Activated CD4-positive, alpha-beta T cell treated with anti-CD3 and anti-CD28 coated beads, Interleukin-10, Interleukin-2, amounts not matched to agents 100 ng/mL and 50 ng/mL, durations not matched to agents 16 hours and 8 hours (primary cell): ENCODE measurements at places on chromosomes 6 and 20.
A peak's percentile ranks its signal among the peaks of the same experiment; 100 is the strongest.

DNA sequence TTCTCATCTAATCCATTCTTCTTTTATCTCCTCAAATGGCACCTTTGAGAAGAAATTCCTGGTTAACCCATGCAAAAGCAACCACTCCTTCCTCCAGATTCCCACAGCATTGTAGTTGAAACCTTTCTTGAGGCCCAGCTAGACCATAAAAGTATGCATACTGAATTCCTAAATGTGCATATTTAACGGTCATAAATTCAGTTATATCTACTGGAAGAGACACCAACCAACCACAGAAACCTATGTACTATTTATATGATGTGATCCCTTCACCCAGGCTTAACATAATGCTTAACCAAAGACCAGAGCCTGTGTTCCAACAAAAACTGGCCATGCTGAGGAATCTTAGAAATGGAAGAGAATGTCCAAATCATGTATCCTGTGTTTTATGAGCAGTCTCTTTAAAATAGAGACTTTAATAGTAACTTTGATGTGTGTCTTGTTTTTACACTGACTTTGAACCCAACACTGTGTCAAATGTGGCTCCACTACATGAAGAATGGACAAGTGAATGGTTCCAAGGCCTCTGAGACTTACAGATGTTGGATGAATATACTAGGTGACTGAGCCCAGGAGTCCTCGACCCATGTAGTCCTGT is 11.4 kb upstream of the TAF8 start:
- DNase-seq = no peak

GRCh38 chr6:130923350-130923749 is 96.1 kb downstream of the SMLR1 start:
- no peak for DNase-seq

DNA sequence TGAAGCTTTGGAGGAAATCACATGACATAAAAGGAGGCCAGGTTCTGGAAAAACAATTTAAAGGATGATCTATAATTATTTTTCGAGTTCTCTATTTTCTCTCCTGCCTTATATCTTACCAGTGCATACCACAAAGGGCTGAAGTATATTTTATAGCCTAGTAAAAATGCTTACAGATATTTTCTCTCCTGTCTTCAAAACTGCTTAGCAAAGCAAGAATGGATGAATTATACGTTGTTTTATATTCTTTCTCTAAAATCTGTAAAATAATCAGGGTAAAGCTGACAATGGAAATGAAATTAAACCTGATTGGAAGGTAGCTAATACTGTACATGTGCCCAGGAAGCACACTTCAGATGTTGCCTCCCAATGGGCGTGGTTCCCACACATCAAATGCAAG is 123.7 kb downstream of the F13A1 start:
- DNase-seq = no peak

DNA sequence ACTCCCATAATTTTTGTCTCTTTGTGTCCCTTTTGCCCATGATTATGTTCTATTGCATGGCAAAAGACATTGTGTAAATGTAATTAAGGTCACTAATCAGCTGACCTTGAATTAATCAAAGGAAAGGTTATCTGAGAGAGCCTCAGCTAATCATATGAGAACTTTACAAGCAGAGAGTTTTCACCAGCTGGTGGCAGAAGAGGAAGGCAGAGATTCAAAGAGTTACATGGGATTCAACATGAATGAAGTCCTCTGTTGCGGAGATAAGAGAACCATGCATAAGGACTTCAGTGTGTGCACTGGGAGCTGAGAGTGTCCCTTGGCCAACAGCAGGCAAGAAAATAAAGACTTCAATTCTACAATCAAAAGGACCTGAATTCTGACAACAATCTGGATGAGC is 494.1 kb upstream of the ARID1B start:
- no peak for DNase-seq

- DNase-seq = no peak
Observed at GRCh38 chr6:25943887-25944286, 13.4 kb upstream of the SLC17A2 start.

DNA sequence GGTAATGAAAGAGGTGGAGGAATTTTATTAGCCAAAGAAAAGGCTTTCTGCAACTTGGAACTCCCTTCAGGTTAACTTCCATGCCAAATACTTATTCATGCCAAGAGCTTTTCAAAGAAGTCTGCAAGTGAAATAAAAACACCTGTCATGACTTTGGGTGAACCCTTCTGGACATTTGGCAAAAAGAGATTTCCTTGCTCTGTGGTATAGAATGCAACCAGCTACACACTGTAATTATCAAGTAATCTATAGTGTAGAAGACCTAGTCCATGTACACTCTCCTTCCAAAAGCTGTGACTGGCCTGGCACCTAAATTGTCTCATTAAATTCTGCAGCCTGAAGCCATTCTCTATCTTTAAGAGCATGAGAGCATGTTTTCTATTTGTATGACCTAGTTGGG is 232.3 kb downstream of the COL12A1 start:
- DNase-seq = no peak

DNA sequence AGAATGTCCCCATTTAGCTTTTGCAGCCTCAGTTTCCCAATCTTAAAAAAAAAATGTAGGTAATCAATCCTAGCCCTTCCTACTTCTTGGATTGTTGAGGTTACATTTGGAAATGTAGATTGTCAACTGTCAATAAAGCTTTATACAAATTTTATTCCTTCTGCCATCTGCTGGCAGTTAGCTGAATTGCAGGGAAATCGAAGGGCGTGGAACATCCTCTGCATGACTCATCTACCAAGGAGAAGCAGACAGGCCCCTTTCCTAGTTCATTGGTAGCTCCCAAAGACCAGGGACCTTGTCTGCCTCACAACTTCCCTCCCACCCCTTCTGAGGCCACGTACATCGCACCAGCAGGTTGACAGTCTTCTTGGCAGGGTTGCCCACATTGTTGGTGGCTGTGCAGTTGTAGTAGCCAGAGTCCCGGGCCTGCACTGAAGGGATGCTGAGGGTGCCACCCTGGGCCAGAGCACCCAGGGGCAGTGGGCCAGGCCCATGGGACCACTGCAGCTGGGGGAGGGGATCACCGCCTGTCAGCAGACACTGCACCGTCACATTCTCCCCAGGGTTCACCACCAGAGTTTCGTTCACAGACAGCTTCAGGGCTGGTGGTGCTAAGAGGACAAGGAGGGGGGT is 43.6 kb downstream of the MDGA1 start:
- DNase-seq = peak; percentile 67

GRCh38 chr20:19937651-19938420 is 79.3 kb upstream of the NAA20 start:
- DNase-seq = peak; percentile 89

GRCh38 chr6:69719602-69720193 is 77.1 kb downstream of the LMBRD1 start:
- peak; percentile 4 for DNase-seq

- DNase-seq = no peak
Observed at GRCh38 chr6:87341899-87342298, 2.7 kb upstream of the C6orf163 start.

DNA sequence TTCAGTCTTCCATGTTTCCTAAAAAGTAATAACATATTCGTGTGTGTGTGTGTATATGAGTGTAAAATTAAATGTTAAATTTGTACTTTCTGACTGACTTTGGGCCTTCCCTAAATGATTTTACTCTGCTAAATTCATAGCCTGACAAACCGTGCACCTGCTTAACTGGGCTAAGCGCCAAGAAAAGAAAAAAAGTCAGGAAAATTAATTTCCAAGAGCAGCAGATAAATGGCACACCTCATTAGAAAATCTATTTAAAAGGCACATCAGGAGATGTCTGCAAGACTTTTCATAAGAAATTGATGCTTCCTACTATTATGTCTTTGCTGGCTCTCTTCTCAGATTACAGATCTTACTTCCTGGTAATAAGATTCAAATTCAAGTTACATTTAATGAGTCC is 72.4 kb downstream of the TRDN start:
- DNase-seq = no peak

DNA sequence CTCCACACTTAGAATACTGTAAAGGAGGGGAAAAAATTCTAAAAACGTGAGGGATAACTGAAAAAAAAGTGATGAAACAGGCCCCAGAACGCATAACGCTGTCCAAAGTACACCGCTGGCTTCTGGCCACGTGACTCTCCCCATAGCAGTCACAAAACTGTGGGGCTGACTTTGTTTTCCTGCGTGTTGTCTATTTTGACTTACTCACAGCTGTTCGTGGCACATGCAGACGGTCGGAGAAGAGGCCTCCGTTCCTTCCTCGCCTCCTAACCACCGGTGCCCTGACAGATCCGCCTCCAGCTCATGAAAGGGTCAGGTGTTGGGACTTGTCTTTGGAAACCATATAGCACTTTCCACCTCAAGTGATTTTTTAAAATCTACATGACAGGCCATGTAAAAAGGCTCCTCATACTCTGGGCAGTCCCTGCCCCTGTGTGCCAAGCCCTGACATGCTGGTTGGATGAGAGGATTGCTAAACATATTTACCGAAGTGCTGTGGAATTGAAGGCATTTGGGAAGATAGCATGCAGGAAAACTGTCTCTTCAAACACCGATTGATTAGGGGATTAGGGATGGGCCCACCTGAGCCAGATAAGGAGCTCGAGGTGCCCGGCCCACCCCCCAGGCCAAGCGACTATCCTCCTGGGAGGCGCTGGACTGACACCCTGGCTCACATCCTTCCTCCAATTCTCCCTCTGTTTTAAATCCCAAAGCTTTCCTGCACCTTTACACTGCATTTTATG is 54.8 kb downstream of the DACT2 start:
- DNase-seq = no peak

- no peak for DNase-seq
Observed at GRCh38 chr6:68730291-68731054, 95.4 kb downstream of the ADGRB3 start.

- peak; percentile 88 for DNase-seq
Observed at GRCh38 chr6:139027620-139028182, 844 bp upstream of the ABRACL start.

- DNase-seq = no peak
Observed at GRCh38 chr6:109477725-109478124, 5.3 kb downstream of the ZBTB24 start.

- DNase-seq = no peak
Observed at GRCh38 chr20:46355778-46356177, 47.5 kb upstream of the CDH22 start.

- peak; percentile 40 for DNase-seq
Observed at GRCh38 chr20:42483730-42484303, 705.9 kb downstream of the PTPRT start.

- no peak for DNase-seq
Observed at GRCh38 chr6:143726015-143726647, 48.4 kb downstream of the PHACTR2 start.

- DNase-seq = no peak
Observed at GRCh38 chr6:149453597-149454345, 31.0 kb downstream of the ZC3H12D start.

DNA sequence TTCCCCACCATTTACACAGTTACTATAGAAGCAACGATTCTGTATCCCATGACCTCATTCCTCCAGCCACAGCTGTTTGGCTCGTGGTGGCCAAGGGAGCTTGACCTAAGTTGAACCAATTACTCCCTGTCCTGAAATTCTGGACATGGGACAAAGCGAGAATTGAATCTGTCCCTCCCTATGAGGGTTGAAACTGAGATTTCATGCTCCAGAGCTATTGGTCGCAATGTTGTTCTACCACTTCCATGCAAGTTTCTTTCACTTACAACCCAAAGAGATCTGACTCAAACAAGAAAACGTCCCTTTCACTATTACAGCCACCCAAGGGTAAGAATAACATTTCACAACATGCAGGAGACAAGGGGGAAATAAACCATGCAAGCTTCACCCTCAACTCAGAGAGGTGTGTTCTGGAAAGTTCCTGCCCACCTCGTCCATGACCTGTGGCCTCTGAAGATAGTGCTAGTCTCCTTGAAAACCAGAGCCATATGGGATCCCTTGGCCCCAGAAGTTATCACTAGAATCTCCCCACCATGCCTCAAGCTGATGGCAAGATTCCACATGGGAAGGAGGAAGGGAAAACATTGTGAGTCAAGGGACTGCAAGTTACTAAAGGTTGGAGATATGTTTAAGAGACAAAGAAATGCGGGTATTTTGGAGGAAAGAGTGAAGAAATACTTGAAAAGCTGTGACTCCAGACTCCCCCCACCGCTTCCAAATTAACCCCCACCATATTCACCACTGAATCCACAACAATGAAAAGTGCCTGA is 74.5 kb upstream of the SRSF6 start:
- peak; percentile 8 for DNase-seq

DNA sequence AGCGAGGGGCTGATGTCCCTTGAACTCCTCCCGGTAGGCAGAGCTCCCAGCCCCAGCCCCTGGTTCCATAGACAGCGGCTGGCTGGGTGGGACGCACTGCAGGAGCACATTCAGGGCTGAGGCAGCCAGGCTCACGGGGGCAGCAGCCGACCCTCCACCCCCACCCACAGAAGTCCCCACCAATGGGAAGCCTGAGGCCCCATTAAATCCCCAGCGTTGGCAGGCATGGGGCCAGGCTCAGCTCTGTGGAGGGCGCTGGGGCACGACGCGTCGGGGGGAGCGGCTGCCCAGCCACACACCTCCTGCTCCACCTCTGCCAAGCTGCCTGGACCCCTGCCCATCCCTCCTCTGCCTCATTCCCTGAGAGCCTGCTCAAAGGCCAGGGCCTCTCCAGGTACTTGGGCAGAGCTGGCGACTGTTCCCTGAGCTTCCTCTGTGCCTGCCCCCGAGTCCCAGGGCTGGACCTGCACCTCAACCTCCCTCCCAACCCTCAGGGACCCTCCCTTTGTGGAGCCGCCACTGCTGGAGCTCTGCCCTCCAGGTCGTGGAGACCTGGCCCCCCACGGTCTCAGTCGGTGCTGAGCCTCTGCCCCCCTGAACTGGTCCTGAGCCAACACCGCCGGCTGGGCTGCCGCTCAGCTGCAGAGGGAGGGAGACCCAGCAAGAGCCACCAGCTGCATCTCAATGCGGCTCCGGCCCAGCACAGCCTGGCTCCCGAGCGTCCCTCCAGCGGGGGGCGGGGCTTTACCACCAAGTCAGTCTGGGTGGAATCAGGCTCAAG is 9.1 kb downstream of the CHRNA4 start:
- DNase-seq = no peak
